NCI-H146 (cell line): ENCODE measurements at places on chromosomes 4 and X.

DNA sequence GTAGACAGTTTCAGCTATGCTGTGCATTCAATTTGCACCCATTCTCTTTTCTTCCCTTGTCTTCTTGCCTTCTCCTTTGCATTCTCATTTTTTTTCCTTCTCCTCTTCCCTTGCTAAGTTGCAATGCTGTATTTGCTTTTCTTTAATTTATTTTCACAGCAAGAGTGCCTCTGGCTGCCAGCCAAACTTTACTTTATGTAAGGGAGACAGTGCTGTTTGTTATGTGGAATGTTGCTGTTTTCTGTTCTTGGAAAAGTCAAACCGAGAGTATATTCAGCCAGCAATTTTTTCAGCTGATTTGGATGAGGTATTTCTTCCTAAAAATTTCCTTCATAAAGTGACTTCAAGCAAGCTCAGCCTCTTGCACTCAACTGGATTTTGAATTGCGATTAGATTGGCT is 1293.4 kb downstream of the ARAP2 start:
- DNase-seq: peak; percentile 49

GRCh38 chr4:185003596-185004351 is 14.5 kb upstream of the HELT start:
- DNase-seq: no peak

- DNase-seq: no peak
Measured at GRCh38 chr4:38062776-38063097, 102.5 kb downstream of the PTTG2 start.

- no peak for DNase-seq
Measured at GRCh38 chr4:17027495-17027894, 129.1 kb upstream of the LDB2 start.

GRCh38 chr4:169084954-169085353 is 74.9 kb upstream of the CBR4 start:
- no peak for DNase-seq

GRCh38 chrX:331151-331824 is 12.7 kb upstream of the GTPBP6 start:
- DNase-seq: no peak

DNA sequence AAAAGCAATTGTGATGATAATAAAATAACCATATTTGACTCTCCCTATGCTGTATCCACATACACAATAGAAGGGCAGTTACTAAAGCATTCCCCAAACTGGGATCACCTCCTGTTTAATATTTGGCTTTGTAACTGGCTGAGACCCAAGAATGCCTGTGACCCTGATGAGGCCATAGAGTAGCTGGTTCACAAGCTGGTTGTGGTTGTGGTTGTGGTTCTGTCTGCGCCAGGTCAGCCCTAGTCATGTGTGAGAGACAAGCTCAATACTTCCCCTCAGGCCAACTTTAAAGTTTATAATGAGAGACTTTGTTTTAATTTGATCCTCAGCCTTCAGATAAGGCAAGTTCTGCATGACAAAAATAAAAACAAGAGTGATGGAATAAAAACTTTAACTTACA is 209.9 kb downstream of the PARM1 start:
- no peak for DNase-seq

DNA sequence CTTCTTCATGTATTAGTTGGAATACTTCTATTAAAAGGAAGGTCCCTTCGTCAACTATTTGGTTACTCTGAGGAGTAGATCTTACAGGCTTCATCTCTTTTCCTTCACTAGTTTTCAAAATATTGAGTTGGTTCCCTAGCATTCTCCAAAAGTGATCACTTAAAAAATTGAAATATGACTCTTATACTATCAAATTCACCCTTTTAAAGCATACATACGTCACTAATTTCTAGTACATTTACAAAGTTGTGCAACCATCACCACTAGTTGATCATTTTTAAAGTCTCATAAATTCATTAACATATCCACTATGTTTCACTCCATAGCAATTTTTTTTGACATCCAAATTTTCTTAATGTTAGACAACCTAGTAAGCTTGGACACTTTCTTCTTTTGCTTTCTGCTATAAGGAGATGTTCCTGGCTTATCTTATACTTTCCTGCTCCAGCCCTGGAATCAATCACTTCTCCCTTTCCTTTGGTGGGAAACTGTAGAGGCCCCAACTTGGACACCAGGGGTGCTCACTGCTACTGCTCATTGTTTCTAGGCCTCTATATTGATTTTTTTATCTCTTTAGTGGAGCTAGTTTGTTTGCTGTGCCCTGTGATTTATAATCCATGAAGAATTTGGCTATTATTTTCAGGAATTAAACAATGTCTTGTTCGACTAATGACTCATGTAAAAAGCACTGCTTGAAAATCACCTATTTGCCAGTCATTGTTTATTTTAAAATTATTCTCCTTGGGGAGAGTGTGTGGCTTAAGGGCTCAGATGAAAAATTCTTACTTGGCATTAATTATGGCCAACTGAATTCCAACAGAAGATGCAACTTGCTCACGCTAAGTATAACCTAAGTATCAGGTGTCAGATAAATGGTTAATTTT is 4.0 kb upstream of the ZFX start:
- DNase-seq: peak; percentile 83

- no peak for DNase-seq
Measured at GRCh38 chrX:10102046-10102704, 54.6 kb upstream of the CLCN4 start.

DNA sequence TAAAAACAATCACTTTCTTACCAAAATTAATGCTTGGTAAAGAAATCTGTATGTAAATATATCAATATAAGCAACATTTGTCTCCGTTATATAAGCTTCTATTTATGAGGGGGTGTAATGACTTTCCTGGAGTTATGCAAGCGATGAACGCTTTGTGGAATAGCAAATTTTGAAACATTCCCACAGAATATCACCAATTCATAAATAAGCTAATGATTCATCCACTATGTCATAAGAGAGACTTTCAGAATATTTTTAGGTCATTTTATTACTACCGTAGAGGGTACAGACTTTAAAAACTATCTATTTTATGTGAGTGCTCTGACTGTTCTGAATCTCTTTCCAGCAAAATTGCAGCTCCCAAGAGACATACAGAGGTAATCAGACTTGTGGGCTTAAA is 179.5 kb upstream of the FTHL17 start:
- no peak for DNase-seq

GRCh38 chrX:149004936-149005335 is 500.2 kb downstream of the IDS start:
- no peak for DNase-seq

- DNase-seq: no peak
Measured at GRCh38 chrX:15416133-15416993, 32.1 kb upstream of the VEGFD start.

GRCh38 chrX:103789004-103789403 is 12.4 kb downstream of the PLP1 start:
- no peak for DNase-seq

- DNase-seq: no peak
Measured at GRCh38 chrX:68894142-68894512, 65.3 kb downstream of the EFNB1 start.

GRCh38 chr4:103197765-103198110 is 405 bp downstream of the CENPE start:
- no peak for DNase-seq

- DNase-seq: peak; percentile 10
Measured at GRCh38 chr4:38382520-38382919, 281.5 kb upstream of the KLF3 start.

DNA sequence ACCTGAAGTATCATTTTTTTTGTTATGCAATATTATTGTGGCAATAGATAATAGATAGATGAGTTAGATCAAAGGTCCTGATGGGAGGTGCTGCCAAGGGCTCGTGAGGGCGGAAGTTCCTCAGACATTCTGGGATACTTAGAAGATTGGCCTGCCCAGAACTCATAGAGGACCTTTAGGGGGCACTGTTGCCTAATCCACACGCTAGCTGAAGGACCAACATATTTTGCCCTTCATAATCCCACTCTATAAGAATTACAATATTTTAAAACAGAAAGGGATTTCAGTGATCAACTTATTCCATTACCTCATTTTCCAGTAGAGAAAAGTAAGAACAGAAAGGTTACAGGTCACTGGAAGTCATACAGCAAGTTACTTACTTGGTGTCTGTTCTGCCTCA is 22.9 kb upstream of the COX7B2 start:
- DNase-seq: peak; percentile 4

GRCh38 chr4:107719207-107719921 is 670 bp downstream of the PAPSS1 start:
- DNase-seq: peak; percentile 20

GRCh38 chrX:129718676-129719075 is 20.1 kb upstream of the XPNPEP2 start:
- no peak for DNase-seq

- DNase-seq: no peak
Measured at GRCh38 chr4:2804973-2805501, 12.2 kb downstream of the SH3BP2 start.

DNA sequence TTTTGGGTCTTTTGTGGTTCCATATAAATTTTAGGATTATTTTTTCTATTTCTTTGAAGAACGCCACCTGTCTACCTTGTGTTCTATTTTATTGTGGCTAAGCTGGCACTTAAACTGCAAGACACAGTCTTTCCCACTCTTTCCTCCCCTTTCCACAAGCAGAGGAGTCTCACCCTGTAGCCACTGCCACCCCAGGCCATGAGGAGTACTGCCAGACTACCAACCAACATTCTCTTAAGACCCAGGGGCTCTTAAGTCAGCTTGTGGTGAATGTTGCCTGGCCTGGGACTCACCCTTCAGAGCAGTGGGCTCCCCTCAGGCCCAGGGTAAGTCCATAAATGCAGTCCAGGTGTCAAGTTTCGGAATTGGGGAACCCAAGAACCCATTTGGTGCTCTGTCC is 58.0 kb upstream of the FMR1 start:
- no peak for DNase-seq

DNA sequence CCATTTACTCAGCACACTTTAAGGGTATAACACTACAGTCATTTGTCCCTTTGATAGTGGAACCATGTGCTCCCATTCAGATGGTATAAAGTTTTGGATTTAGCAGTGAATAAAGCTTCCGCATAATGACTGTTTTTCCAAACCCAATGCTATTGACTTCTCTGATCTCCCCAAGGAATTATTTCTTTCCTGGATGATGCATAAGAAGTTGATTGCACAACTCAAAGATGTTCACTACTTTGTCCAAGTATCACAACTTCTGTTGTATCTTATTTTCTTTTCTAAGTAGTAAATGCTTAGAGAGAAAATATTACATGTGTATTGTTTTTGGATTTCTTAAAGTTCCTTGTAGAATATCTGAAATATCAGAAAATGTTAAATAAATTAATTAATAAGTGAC is 300.2 kb downstream of the GPM6A start:
- no peak for DNase-seq

- DNase-seq: no peak
Measured at GRCh38 chr4:162912482-162912881, 254.2 kb downstream of the NAF1 start.

DNA sequence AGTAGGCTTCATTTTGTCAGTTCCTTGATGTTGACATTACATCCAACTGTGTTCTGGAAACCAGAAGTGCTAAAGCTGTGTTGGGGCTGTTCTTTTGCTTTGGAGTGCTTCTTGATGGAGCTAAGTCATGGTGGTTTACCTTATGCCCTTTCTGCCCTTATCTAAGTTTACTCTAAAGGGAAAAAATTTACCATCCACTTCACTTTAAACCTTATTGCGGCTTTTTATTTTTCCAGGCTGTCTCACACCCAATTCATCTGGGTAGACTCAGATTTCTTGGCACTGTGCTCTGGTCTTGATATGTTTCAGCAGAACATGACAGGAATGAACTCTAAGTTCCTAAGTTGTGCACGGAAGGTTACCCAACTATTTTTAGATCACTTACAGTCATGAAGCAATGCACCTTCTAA is 104.7 kb upstream of the TTC29 start:
- no peak for DNase-seq

DNA sequence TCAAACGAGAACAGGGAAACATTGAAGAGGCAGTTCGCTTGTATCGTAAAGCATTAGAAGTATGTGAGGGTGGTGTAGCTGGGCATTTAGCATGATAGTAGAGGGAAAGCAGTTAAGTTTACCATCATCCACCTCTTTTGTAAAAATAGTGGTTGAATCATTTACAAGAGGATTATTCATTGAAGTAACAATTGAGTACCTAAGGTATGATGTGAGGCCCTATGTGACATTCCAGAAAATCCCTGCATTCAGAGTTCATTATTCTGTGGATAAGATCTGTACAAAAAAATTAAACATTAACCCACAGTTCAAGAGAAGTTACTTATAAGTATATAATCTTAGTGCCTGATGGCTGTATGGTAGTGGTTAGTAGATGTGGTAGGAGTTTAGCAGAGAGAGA is 22.2 kb upstream of the GCNA start:
- DNase-seq: no peak

DNA sequence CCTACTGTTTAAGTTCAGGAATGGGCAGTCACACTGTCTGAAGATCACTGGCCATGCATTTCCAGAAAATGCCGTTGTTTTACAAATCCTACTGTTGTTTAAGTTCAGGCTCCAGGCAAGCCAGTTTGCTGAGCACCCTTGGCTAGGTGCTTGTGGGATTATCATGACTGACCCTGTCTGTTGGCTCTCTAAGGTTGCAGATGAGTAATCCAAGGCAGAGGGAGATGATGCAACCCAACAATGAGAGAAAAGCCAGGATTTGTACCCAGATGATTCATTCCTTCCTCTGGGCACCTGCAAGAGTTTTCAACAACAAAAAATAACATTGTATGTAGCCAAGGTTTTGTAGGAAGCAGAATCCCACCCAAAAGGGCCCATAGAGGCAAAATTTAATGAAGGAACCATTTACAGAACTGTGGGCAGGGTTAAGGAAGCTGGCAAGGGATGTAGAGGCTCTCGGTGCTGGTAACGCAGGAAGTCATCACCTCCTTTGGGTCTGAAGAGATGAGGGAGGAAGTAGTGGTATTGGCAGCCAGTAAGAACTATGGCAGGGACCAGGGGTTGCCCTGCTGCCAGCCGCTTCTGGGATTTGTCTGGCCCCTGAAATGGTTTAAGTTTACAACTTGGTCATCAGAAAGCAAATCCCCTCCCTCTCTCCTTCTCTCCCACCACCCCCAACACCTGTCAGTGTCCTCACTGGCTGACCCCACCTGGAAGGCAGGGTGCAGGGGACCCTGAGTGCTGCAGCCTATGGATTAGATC is 54.8 kb downstream of the MSX1 start:
- DNase-seq: no peak

DNA sequence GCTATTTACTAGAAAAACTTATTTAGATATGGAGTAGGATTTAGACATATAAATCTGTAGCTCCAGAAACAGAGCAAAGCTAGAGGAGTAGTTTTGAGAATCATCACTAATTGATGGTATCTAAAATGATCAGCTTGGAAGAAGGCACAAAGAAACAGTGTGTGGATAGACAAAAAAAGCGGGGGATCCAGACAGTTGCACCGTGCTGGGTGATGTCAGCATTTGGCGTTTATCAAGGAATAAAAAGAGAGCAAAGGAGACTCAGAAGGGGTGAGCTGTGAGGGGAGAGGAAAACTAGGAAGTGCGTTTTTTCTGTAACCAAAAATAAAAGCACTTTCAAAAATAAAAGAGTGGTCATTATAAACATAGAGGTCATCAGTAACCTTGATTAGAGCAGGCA is 90.5 kb upstream of the GPRIN3 start:
- DNase-seq: no peak

DNA sequence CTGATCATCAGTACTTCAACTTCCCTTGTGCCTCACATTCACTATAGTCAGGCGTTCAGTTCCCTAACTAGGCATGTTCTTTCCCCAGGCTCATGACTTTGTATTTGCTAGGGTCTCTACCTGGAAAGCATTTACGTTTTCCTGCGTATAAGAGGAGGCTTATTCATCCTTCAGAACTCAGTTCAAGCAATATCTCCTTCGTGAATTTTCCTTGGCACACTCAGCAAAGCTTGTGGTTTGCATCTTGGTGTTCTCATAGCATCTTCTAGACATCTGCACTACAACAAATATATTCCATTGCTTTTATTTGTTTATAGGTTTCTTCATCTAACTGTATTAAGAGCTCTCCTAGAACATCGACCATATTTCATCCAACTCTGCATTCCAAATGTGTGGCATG is 2.6 kb downstream of the CXCL6 start:
- no peak for DNase-seq
